ENCODE measurements at places on chromosomes 2 and 18. TPM values are rescaled to one million over a fixed set of nuclear protein-coding genes. Genes with fewer than 3 reads are reported as not detected.

- DNase-seq = no peak
Observed at GRCh38 chr2:54384301-54385203, 71.6 kb upstream of the SPTBN1 start.

GRCh38 chr2:158953926-158954763 lies 14.3 kb upstream of the TANC1 start:
- DNase-seq = no peak

- no peak for DNase-seq
Observed at GRCh38 chr2:111702119-111702803, 181.7 kb downstream of the ANAPC1 start.

Gene AOX1
- 3.2 TPM for total RNA-seq

Gene UBE2F
- total RNA-seq = 66.7 TPM
